ENCODE measurements at places on chromosomes 5 and 9.

DNA sequence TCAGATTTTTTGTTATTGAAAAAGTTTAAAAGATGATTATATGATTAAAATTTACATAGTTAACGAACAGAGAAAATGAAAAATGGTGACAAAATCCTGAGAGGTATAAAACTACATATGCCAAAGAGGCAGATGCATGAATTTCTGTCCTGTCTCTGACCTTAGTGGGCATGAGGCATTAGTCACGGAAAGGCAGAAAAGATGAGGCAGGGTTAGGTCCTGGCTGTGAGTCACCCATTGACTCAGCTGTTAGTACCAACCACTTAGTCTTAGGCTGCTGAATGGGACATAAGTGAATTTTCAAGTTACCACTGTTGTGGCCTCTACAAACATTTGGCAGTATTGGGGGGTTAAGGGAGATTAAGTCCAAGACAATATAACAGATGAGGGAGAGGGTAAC lies 33.1 kb downstream of the RASA1 start:
- peak; percentile 7 for DNase-seq

GRCh38 chr5:180555168-180555921 lies 36.0 kb downstream of the SCGB3A1 start:
- DNase-seq: no peak

- no peak for DNase-seq
These were observed 515 bp downstream of the LCP2 start for GRCh38 chr5:170296935-170297588.

- DNase-seq: no peak
These were observed 6.0 kb downstream of the SOHLH1 start for GRCh38 chr9:135693265-135693664.

DNA sequence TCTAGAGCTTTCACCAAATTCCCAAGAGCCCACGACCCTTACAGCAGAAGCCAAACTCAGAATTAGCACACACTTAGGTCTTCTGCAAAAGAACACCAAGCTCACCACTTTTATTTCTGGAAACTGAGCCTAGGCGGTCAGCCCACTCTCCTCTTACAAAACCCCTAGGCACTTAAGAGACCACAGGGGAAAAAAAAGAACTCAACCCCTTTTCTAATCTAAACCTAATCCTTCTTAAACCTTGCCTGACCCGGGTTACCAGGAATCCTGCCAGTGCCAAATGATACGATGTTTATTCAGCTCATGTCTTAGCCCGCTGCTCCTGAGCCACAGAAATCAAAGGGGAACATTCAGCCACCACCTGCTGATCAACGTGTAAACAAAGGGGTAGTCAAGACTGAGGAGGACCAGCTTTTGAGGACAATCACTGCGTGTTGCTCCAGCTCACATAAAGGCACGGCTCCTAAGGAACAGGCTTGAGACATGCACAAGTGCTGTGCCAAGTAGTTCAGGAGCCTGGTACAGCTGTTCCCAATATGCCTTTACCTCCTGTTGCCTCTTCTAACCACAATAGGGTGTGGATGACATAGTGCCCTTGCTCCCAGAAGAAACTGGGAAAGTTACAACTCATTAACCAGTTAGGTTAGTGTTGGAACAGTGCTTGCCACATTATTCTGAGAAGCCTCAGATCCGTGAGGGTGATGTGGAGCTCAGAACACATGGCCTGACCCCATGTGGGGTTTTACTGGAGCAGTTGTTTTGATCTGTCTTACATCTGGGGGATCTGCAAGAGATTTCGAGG lies 49.3 kb downstream of the ZFAND5 start:
- DNase-seq: no peak

DNA sequence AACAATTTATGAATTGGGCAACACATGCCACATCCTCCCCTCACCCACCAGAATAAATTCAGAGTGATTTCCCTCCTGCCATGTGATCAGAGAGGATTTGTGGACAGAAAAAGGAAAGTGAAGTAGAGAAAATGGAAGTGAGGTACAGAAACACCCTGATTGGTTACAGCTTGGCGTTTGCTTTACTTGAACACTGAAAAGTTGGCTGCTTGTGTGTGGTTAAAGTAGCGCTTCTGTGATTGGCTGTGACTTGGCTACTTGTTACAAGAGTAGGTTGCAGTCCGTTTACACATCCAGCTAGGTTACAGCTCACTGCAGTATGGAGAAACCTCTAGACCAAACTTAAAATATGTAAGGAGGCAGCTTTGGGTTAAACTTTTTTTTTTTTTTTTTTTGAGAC lies 205.2 kb upstream of the ZNF608 start:
- no peak for DNase-seq

DNA sequence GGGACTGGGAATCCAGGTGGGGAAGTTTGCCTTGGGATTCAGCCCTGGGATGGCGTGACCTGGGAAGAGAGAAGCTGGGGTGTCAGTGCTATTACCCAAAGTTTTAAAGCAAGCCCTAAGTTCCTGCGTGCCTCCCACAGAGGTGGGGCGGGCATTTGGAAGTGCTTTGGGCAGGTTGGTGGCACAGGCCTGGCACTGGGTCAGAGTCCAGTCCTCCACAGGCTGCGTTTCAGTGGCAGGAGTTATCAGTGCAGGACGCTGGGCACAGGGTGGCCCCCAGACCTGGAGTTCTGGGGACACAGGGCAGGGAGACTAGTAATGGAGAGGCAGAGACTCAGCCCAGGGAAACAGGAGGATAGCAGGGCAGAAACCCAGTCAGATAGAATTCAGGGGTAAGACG lies 147.2 kb downstream of the MAST4 start:
- no peak for DNase-seq

- DNase-seq: no peak
These were observed 55.4 kb downstream of the GOLM1 start for GRCh38 chr9:86043999-86044398.

DNA sequence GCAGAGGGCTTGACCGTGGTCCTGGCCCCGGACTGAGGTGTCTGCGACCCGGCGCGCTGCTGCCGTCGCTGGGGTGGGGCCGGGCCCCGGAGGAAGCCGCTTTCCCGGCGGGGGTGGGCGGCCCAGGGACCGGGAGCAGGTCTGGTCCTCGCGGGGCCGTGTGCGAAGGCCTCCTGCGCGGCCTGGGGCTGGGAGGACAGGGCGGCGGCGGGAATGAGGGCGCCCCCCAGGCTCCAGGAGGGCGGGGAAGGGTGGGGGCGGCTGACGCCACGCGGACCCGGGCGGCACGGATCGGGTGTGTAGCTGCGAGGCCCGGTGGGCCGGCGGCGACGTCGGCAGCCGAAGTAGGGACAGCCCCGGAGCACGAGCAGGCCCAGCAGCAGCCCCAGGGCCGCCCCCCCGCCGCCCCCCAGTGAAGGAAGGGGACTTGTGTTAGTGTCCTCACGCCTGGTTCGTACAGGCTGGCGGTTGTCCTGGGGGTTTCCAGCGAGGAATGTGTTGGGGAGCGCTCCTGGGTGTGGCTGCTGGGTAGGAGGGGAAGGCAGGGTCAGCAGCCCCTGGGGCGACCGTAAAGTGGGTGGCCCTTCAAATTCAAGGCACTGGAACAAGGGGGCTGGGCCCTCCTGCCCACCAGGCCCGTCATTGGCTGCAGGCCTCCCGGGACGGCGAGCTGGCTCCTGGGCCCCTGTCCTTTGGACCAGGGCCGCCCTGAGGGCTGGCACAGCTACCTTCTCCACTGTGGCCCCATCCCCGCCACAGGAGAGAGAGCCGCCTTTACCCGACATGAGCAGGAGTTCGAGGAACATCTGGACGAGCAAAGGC lies 597 bp upstream of the TMEM250 start:
- no peak for DNase-seq

DNA sequence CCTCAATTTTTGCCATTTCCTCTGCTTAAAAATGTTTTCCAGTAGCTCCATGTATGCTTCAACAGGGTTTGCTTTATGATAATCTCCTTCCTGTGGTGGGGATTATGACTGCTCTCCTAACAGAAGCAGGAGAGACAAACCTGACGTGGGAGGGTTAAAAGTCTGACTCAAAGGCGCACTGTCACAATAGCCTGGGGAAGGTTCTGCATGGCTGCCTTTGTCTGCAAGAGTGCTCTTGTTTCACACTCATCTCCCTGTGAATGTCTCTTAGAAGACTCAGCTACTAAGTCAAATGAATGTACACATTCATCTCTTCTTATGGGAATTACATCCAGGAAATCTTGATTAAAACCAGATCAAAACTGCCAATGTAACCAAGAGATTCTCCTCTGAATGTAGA lies 90.9 kb upstream of the MTAP start:
- DNase-seq: no peak

DNA sequence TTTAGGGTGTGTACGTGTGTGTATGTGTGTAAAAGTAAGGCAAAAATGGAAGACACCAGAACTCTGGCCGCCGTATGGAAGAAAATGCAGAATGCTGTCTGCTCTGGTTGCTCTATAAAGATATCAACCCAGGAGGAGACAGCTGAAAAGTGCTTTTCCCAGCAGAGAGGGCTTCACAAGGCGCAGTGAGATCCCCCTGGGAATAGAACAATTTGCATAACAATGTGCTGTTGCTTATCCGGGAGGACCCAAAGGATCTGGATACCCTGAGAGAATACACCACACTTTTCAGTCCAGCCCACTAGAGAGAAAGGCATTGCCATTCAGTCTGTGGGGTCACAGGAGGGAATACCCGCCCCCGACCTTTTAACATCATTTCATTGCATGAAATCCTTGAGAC lies 230.6 kb downstream of the EBF1 start:
- no peak for DNase-seq

- DNase-seq: no peak
These were observed 92.3 kb upstream of the SPATA31C2 start for GRCh38 chr9:88230612-88231011.

DNA sequence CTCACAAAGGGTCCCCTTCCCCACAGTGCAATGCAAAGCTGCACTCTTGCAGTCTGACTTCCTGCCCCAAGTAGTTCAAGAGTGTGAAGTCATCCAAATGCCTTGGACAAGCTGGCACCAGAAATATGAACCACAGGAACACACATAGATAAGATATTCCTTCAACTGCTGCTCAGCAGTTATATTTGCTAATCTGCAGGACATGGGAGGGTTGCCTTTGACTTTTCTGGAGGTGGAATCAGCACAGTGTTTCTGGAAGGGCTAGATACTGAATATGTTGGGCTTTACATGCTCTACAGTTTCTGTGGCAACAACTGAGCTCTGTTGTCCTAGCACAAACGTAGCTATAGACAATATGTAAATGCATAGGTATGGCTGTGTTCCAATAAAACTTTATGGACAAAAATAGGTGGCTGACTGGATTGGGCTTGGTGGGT lies 96.7 kb upstream of the PCA3 start:
- no peak for DNase-seq

All from stimulated activated CD4-positive, alpha-beta T cell treated with anti-CD3 and anti-CD28 coated beads, Interleukin-1b, Interleukin-23, amount 100 ng/mL, for 4 hours (primary cell).